ENCODE measurements at places on chromosomes 2 and 18.

DNA sequence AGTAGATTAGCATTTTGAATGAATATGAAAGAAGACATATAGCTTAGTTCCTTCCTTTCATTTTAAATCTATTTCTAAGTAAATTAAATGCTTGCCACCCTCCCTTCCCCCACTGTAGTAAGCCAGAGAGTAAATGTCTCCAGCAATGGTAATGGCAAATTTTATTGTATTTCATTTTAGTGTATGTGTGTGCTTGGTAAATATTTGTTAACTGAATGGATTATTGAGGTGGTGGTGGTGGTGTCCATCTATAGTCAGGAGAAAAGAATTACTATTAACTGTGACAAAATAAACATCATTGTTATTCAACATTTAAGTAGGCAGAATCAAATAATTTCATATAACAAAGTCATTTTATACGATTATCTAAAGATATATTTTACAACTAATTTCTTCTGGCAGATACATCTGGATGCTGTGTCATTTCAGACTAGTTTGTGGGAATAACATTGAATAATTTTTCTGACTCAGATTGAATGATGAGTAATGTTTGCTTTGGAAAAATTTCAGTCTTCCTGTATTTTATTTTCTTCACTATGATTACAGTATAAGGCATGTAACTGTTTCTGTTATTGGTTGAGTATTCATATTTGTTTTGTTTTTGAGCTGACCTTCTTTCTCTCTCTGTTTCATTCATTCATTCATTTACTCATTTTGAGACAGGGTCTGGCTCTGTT is 18.3 kb downstream of the ASXL3 start:
- no peaks in the 10 kb centered on the region for H3K4me1 ChIP-seq
- no peak for DNase-seq
- no peak overlapping the region for H3K4me3 ChIP-seq

DNA sequence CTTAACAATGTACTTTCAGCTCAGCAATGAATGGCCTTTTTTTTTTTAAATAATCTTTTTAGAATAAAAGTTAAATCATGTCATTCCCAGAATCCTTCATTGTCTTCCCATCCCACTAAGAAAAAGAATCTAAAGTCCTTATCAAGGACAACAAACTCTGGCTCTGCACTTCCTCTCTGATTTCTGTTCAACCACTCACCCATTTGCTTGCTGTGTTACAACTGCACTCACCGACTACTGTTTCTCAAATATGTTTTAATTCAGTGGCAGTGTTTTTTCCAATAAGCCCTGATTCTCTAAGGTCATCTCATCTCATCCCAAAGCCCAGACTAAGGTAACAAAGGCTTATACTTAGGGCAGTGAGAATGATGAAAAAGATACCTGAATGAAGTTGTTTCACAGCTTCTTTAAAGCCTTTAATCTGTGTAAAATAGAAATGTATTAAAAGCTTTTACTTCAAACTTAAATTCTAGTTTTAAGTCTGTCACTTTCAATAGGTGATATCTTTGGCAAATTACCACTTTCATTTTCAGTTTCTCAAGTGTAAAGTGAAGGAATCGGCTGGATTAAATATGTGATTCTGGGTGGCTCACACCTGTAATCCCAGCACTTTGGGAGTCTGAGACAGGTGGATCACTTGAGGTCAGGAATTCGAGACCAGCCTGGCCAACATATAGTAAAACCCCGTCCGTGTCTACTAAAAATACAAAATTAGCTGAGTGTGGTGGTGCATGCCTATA is 87.6 kb downstream of the RBBP8 start:
- peaks cover 12% of the 10 kb centered on the region for H3K36me3 ChIP-seq
- H3K4me1 ChIP-seq, result peaks cover 5% of the 10 kb centered on the region

DNA sequence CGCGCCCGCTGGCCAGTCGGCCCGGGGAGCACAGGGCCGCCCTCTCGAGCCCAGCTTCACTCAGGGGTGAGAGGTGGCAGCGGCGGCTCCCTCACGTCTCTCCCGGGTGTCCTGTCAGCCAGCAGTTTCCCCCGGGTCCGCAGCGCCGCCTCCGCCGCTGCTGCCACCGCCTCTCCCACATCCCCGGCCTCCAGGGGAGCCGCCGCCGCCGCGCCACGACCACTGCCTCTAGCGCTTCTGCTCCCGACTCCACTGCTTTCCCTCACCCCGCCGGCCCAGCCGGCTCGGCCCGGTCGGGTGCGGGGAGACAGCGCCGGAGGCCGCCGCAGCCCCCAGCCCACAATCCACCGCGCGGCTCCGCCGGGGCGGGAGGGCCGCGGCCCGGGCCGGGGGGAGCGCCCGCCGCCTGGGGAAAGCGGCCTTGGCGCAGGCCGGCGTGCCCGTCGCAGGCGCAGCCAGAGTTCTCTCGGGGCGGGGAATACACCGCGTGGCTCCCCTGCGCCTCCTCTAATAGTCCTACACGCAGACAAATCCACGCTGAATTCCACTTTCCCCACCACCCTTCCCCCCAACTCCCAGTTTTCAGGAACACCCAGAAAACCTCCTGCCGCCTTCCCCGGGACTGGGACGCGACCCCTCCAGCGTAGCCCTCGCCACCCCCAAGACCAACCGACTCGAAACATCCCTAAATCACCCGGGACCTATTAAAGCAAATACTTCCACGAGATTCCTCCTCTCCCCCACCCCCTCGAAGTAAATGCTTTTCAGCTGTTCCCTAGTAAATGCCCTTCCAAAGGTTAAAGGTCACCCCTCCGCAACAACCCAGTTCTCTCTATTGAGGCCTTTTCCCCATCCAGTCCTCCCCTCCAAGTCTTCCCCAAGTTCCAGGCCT is at the start of gene VPS54:
VPS54 (minus strand) TSS at position 346 of the 892 bp plus-strand sequence. CDS start 35,429 bp downstream, outside the sequence.
- DNase-seq, result peak; percentile 52
- no peaks in the 10 kb centered on the region for H3K27me3 ChIP-seq
- H3K4me3 ChIP-seq, result peak within 1 kb of the TSS; percentile 98
- H3K4me1 ChIP-seq, result peaks cover 27% of the 10 kb centered on the region
- no peaks in the 10 kb centered on the region for H3K36me3 ChIP-seq

DNA sequence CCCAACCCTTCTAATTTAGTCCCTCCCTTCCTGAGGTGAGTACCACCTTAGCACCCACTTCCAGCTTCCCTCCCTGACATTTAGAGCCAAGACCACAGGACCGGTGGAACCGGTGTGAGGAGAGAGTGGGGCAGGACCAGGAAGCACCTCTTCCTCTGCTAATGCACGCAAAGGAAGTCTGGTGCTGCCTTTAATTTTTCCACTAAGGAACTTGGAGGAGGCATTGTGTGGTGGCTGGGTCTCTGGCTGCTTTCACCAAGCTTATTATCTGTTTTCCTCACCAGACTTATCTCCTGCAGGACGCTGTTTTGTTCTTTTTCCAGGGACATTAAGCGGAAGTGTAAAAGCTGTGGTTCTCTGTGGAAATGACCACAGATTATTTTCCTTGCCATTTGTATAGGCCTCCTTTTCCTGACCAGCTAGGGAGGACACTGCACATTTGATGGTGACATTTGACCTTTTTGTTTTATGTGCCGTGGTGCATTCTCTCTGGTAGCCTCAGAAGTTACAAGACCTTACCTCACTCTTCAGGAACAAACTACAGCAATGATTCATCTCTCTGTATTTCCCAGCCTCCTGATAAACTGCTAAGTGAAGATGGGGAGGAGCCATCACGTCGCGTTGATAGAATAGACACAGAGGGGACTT is 39.8 kb upstream of the SPTBN1 start:
- peaks cover 8% of the 10 kb centered on the region for H3K27me3 ChIP-seq
- DNase-seq, result no peak
- H3K36me3 ChIP-seq, result no peaks in the 10 kb centered on the region
- no peak overlapping the region for H3K27ac ChIP-seq
- H3K4me1 ChIP-seq, result no peaks in the 10 kb centered on the region

- no peak overlapping the region for H3K4me3 ChIP-seq
- no peak for DNase-seq
- H3K36me3 ChIP-seq, result no peaks in the 10 kb centered on the region
- H3K27me3 ChIP-seq, result no peaks in the 10 kb centered on the region
- peaks cover 3% of the 10 kb centered on the region for H3K4me1 ChIP-seq
- H3K27ac ChIP-seq, result no peak overlapping the region
Observed at GRCh38 chr2:189444322-189444721, 3.0 kb downstream of the WDR75 start.

DNA sequence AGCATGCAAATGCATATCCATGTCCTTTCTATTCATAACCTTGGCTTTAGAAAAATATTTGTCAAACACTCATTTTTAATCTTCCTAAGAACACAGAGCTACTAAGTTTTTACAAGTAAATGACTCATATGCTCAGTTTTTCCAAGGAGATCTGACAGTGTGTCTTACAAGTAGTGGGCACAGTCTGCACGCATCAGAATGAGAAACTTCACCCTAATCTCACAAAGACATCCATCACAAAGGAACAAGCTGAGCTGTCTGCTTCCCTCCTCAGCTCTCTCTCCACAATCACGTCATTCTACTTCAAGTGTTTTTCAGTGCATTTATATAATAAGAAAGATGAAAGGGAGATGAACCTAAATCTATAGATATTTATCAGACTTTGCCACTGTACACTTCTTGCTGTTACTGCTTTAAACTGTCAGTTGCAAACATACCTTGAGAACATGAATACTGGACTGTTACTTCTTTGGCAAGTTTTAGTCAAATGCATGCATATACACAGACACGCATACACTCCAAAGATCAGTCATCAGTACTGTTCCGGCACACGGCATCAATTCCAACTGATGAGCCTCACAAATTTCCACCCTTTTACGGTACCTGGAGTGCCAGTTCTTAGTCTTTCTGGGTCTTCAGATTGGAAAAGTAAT is 75.7 kb downstream of the RBMS1 start:
- DNase-seq, result no peak
- no peak overlapping the region for H3K4me3 ChIP-seq
- no peak overlapping the region for H3K27ac ChIP-seq

- H3K4me3 ChIP-seq, result peak overlapping the region; percentile 11
- DNase-seq, result no peak
- peaks cover 11% of the 10 kb centered on the region for H3K36me3 ChIP-seq
- H3K27ac ChIP-seq, result peak overlapping the region; percentile 53
Observed at GRCh38 chr2:48448274-48449061, 81.5 kb upstream of the STON1 start.

- no peaks in the 10 kb centered on the region for H3K27me3 ChIP-seq
- H3K4me1 ChIP-seq, result peaks cover 22% of the 10 kb centered on the region
- H3K4me3 ChIP-seq, result no peak overlapping the region
Observed at GRCh38 chr18:13572148-13572547, 154.2 kb downstream of the FAM210A start.
